ENCODE measurements at places on chromosomes 2 and 18. TPM values are rescaled to one million over a fixed set of nuclear protein-coding genes. Genes with fewer than 3 reads are reported as not detected.

GRCh38 chr2:62110415-62111025 is 85.4 kb upstream of the B3GNT2 start:
- H3K27me3 ChIP-seq, result no peaks in the 10 kb centered on the region
- peaks cover under 1% of the 10 kb centered on the region for H3K4me1 ChIP-seq
- H3K4me3 ChIP-seq, result no peak overlapping the region
- H3K36me3 ChIP-seq, result no peaks in the 10 kb centered on the region

DNA sequence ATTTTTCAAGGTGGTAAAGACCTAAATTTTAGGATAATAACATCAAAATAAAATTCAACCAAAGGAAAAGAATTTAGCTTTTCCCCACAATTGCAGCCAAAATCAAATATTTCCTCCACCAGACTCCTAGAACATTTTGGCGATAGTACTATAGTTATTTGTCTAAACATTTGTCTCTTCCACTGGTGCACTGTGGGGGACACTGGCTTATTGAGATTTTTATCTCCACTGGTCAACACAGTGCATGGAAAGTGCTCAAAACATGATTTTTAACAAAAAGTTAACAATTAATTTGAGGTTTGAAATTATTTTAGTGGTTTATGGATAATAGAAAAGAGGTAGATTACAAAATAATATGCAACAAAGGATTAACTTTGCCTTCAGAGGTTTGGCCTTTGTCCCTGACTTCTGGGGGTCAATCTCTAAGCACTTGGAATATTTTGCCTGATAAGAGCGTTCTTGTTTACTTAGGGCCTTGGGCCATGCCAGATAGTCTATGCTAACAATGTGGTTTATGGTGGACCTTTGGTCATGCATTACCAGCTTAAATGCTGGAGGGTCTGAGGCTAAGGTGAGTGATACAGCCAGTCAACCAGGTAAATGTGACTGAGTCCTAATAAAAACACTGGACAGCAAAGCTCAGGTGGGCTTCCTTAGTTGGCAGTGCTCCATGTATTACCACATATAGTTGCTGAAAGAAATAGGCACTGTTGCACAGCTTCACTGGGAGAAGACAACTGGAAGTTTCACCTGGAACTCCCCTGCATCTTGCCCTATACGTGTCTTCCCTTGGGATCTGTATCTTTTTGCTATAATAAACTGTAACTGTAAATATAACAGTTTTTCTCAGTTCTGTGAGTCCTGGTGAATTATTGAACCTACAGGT is 67.2 kb upstream of the SATB2 start:
- no peaks in the 10 kb centered on the region for H3K4me1 ChIP-seq

DNA sequence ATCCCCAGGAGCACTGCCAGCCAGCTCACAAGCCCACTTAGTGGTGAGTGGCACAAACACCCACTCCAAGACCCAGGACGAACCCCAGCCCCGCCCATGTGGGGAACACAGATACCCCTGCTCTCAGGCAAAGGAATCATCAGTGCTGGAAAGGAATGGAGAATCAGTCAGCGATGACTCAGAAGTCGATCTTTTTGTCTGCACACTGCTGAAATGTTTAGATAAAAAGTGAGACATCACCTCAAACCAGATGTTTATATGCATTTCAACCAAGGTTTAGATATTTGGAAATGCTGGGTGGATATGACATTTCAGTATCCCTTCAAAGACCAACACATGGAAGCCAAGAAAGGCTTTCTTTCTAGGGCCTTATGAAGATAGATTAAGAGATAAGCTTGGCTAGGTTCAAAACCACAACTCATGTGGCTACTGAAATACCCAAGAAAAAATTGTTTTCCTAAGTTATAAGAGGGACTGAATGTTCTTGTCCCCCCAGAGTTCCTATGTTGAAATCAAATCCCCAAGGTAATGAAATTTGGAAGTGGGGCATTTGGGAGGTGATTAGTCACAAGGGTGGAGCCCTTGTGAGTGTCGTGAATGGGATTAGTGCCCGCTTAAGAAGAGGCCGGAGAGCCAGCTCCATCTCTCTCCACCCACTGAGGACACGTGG is 43.7 kb downstream of the POU3F3 start:
- H3K27me3 ChIP-seq, result peaks cover 2% of the 10 kb centered on the region
- H3K4me1 ChIP-seq, result no peaks in the 10 kb centered on the region
- no peak overlapping the region for H3K27ac ChIP-seq
- H3K4me3 ChIP-seq, result no peak overlapping the region
- no peaks in the 10 kb centered on the region for H3K36me3 ChIP-seq

DNA sequence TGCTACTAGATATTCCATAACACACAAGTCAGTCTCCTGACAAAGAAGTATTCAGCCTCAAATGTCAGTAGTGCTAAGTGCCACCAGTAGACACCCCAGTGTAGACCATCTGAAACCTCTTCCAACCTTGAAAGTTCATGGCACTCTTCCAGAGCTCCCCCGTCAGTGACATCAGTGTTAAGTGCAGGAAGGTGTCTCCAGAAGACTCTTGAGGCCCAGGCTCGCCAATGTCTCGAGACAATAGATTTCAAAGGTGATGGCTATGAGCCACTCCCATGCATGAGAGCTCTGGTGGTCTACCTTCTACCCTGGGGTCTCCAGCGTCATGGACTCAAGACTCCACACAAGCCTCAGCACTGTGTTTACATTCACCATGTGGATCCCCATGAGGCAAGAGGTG is 183.8 kb downstream of the SMAD2 start:
- no peak for DNase-seq
- no peak overlapping the region for H3K27ac ChIP-seq
- peaks cover 15% of the 10 kb centered on the region for H3K27me3 ChIP-seq
- peaks cover 3% of the 10 kb centered on the region for H3K4me1 ChIP-seq

- H3K36me3 ChIP-seq, result no peaks in the 10 kb centered on the region
- H3K4me1 ChIP-seq, result no peaks in the 10 kb centered on the region
- H3K27me3 ChIP-seq, result no peaks in the 10 kb centered on the region
- DNase-seq, result no peak
- H3K27ac ChIP-seq, result no peak overlapping the region
- H3K4me3 ChIP-seq, result no peak overlapping the region
Observed at GRCh38 chr2:142300517-142300916, 169.7 kb upstream of the LRP1B start.

DNA sequence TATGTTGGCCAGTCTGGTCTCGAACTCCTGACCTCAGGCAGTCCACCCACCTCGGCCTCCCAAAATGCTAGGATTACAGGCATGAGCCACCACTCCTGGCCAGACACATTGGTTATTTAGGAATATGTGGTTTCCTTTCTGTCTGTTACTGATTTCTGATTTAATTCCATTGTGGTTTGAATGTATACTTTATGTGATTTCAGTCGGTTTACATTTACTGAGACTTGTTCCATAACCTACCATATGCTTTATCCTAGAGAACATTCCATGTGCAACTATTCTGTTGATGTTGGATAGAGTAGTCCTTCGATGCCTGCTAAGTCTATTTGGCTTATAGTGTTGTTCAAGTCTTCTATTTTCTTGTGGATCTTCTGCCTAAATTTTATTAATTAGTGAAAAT is 1.6 kb upstream of the CCL20 start:
- no peaks in the 10 kb centered on the region for H3K4me1 ChIP-seq
- H3K4me3 ChIP-seq, result no peak overlapping the region
- no peak overlapping the region for H3K27ac ChIP-seq
- H3K36me3 ChIP-seq, result no peaks in the 10 kb centered on the region

GRCh38 chr2:73850009-73850408 is 21.2 kb downstream of the STAMBP start:
- H3K27ac ChIP-seq, result no peak overlapping the region
- peaks cover 5% of the 10 kb centered on the region for H3K4me1 ChIP-seq
- peaks cover 50% of the 10 kb centered on the region for H3K36me3 ChIP-seq
- no peak overlapping the region for H3K4me3 ChIP-seq
- no peak for DNase-seq
- no peaks in the 10 kb centered on the region for H3K27me3 ChIP-seq

DNA sequence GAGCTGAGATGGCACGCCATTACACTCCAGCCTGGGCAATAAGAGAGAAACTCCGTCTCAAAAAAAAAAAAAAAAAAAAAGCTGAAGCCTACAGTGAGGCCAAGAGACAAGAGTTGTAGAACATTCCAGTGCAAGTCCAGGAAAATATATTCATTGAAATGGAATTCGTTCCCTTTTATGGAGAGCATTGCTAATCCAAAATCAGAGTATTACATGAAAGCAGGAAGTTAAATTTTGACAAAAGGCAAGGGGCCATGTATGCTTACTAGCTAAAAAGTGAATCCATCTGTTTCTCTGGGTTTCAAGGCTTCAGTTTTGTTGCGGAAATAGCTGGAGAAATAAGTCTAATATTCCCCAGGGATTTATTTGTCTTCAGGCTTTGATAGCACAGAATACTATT is 471.7 kb downstream of the THSD7B start:
- H3K4me3 ChIP-seq, result no peak overlapping the region
- no peaks in the 10 kb centered on the region for H3K36me3 ChIP-seq
- H3K4me1 ChIP-seq, result no peaks in the 10 kb centered on the region
- no peak for DNase-seq
- H3K27me3 ChIP-seq, result no peaks in the 10 kb centered on the region

DNA sequence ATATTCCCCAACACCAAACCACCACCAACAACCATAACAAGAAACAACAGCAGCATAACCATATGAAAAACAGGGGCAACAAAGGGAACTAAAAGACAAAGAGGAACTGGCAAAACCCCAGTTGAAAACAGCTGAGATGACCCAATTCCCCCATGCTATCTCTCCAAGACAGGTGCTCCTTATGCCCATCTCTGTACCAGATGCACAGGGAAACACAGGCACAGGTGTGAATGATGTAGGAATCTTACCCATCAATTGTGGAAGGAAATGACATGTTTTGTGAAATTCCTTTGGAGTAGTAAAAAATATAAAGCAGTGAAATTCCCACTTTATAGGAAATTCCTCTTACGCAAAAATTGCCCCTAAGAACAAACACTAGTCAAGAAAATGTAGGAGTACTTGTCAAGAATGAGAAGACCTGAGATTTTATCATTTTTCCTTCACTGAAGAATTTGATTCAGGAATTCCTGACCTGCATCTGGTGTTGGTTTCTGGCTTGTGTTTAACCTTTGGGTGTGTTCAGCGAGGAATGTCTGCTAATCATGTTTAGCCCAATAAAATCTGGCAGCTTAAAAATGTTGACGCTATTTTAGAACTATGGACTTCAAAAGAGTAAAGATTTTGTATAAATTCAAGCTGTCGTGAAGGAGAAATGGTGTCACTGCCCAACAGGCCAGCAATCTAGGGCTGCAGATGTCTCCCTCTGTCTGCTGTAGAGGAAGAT is 67.7 kb upstream of the ARHGAP28 start:
- H3K36me3 ChIP-seq, result no peaks in the 10 kb centered on the region
- no peaks in the 10 kb centered on the region for H3K4me1 ChIP-seq
- H3K4me3 ChIP-seq, result no peak overlapping the region
- H3K27me3 ChIP-seq, result no peaks in the 10 kb centered on the region
- DNase-seq, result no peak

GRCh38 chr2:240822280-240822847 is 2.3 kb upstream of the KIF1A start:
- no peaks in the 10 kb centered on the region for H3K36me3 ChIP-seq
- peaks cover 9% of the 10 kb centered on the region for H3K4me1 ChIP-seq
- no peak for DNase-seq

GRCh38 chr2:81234711-81235110 is 930.2 kb upstream of the LRRTM1 start:
- no peak for DNase-seq
- no peaks in the 10 kb centered on the region for H3K27me3 ChIP-seq
- no peak overlapping the region for H3K27ac ChIP-seq
- no peak overlapping the region for H3K4me3 ChIP-seq
- H3K36me3 ChIP-seq, result no peaks in the 10 kb centered on the region

DNA sequence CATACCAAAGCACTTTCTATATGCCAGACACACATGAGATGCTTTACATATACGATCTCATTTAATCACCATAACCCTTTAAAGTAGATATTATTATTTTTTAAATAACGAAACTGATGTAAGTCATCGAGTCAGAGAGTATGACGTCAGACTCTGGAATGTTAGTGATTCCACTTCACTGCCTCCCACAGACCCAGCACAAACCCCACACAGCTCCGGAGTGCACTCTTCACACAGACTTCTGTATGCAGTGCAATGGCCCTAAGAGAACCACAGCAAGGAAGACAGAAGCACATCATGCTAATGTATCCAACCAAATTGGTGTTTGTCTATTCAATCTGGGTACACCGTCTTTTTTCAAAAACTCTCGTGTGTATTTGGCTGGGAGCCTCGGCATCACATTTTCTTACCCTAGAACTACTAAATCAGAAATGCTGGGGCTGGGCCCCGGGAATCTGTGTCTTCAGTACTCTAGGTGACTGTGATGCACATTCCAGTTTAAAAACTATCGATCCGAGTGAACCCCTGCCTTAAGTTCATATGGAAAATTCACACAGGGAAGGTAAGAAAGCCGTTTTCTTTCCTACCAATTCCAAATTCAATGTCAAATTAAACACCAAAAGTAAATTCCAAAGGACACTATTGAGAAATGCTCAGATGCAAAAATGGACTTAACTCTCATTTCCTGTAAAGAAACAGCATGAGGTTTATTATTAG is 117.7 kb upstream of the ACVR1C start:
- no peak overlapping the region for H3K27ac ChIP-seq
- peaks cover 48% of the 10 kb centered on the region for H3K36me3 ChIP-seq
- DNase-seq, result no peak
- H3K27me3 ChIP-seq, result no peaks in the 10 kb centered on the region
- H3K4me3 ChIP-seq, result no peak overlapping the region

ARHGEF33 gene
- total RNA-seq, result not detected

OTX1 gene
- total RNA-seq, result not detected

LONRF2 gene
- total RNA-seq, result 0.02 TPM

FEV gene
- total RNA-seq, result not detected

CNGA3 gene
- total RNA-seq, result not detected
